ENCODE measurements at places on chromosomes 13 and 19.

- DNase-seq, result no peak
Observed at GRCh38 chr13:95226932-95227695, 74.1 kb downstream of the ABCC4 start.

DNA sequence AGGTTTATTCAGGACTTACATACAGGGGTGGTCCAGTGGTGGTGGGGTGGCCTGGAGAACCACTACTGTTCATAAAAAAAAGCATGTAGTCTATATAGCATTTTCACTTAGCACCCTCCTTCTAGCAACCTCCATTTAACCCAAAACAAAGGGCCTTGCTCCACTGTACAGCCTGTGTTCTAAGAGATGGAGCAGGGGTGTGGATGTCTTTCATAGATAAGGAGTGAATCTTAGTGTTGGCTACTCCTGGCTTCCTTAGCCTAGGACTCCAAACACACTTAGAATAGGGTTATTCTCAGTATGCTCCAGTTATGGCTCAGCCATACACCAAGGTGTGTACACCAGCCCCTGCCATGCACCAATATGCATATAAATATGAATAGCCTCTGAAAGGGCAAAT is 95.2 kb downstream of the ELF1 start:
- no peak for DNase-seq

- no peak for DNase-seq
Observed at GRCh38 chr13:86608701-86609100, 809.5 kb upstream of the SLITRK6 start.

- no peak for DNase-seq
Observed at GRCh38 chr19:45752639-45753038, 16.4 kb downstream of the SIX5 start.

DNA sequence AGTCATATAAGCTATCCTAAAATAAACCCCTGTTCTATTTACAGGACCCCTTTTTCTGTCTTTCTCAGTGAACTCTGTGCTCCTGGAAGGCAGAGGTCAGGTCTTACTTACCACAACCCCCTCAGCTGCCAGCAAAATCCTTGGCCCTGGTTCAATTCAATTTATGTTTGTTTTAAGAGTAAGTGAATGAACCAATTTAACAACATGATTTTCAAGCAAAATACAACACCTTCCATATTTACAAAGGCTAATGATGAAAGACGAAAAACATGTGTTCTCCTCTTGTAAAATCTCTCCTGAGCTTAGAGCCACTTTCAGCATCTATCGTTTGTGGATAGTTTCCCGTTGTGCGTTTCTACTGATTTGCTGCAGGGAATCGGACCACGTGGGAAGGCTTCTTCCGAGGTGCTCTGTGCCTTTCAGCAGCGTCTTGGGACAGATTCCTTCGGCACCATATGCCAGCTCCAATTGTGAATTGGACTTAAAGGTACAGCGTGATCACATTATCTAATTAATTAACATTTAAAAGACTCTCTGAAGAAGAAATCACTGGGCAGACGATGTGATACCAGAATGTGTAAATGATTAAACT is 411.7 kb downstream of the IRS2 start:
- DNase-seq, result no peak

DNA sequence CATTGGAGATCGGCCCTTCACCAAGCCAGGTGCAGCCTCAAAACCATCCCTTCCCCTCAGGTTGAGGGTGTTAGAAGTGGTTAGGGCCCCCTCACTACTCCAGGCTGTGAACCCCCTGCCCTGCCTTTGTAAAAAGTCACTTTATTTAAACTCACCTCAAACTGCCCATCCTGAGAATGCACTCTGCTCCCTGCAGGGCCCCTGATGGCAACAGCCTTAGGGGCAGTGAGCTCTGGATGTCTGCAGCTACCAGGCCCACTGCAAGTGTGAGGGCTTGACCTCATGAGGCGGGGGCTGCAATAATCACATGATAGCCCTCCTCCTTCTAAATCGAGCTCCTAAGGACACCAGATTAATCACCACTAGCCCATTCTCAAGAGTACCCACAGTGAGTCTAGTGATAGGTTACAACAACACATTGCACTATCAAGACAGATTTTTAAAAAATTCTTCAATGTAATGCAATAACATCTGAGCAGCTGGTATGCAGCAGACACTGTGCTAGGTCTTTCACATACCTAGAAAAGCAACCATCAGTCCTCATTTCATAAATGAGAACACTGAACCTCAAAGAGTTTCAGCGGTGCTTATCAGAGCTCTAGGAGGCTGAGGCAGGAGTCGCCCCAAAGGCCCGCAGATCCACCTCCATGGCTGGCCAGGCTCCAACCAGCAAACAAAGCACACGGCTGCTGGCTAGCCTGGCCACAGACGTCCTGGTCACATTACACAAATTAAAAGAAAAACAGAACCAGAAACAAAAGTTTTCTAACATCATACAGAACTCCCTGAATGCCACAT is 26.0 kb downstream of the SLC7A1 start:
- no peak for DNase-seq

DNA sequence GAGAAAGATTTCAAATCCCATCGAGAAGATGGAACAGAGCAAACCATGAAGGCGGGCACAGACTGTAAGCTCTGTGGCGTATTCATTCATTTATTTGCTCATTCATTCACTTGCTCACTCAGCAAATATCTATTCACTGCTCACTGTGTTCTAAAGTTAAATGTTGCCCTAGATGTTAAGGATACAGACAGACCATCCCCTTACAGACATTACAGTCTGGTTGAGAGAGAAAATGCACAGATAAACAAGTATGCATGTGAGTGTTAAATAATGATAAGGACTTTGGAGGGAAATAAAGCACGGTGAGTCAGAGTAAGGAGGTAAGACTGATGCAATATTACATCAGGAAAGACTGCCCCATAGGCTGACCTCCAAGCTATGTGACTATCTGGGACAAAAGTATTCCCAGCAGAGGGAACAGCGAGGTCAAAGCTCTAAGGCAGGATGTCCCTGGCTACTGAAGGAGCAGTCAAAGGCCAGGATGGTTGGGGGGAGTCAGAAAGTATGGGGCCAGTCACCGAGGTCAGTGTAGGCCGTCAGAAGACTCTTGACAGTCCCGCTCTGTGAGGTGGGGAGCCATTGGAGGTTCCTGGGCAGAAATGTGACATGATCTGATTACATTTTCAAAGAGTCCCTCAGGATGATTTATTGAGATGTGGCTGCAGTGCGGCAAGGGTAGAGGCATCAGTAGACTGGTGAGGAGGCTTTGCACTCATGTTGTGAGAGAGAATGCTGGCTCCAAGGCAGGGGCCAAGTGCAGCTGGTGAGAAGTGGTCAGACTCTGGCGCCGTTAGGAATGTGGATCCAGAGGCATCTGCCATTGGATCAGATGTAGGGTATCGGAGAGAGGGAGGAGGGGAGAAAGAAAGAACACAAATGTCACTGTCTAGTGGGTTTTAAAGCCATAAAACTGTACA is 37.9 kb downstream of the MBNL2 start:
- no peak for DNase-seq

DNA sequence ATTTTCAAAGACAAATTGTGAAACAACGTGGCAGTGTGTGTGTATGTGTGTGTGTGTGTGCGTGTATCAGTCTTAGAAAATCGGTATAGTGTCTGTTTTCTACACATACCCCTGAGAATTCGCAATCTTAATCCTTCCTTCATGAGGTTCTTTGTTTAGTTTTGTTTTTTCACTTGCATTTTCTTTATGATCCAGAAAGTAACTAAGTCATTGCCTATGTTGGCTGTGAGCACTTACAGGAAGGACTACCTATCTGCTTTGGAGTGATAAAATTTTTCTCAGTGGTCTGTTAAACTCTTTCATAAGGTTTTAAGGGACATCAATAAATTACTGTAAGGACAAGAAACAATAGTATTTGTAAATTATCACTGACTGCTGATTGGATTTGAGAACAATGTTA is 1587.1 kb downstream of the PCDH9 start:
- DNase-seq, result no peak

DNA sequence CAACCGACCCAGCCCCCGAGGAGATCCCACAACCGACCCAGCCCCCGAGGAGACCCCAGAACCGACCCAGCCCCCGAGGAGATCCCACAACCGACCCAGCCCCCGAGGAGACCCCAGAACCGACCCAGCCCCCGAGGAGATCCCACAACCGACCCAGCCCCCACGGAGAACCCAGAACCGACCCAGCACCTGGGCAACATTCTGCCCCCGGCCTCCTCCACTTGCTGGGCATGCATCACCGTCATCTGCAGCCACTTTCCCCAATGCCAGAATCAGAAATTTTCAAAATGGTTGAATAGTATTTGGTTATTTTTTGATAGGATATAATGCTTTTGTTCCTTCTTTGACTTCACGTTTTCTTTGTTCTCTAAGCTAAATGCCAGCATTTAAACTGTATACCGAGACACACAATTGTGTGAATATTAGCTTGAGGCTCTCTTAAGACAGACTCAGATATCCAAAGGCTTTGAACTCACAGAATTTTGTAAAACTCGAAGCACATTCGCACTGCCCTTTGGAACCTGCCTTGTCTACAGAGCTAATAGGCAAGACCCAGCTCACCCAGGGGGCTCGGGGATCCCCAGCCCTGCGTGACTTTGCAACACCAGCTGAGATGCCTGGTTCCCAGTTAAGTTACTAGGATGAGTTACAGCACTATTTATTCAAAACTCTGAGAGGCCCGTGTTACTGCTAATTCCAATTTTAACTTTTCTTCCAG is 15.5 kb upstream of the RASA3 start:
- DNase-seq, result no peak

DNA sequence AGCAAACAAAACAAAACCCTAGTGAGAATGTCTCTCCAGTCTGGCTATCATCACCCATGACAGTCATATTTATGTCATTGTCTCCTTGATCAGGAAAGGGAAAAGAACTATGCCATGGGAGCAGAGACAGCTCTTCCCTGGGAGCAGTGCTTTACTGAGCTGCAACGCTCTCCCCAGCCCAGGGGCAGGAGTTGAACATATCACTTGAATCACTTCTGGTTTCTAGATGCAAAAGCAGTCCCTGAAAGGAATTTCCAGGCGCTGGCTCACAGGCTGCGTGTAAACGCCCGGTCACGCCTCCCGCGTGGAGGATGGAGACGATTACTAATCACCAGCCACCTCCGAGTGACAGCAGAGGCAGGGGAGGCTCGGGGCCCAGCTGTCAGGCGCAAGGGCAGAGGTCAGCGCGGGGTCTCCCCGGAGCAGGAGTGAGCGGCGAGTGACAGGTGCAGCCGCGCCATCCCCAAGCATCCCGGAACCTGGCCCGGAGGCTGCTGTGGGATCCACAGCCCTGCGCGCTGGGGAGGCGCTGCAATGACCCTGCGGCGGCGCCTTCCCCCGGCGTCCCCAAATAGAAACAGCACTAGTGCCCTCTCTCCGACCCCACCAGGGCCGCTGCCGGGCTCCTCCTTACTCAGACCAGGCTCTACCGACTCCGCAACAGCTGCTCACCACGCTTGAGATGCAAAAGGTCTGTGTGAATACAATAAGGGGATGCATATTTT is 23.5 kb upstream of the DCLK1 start:
- DNase-seq, result no peak

DNA sequence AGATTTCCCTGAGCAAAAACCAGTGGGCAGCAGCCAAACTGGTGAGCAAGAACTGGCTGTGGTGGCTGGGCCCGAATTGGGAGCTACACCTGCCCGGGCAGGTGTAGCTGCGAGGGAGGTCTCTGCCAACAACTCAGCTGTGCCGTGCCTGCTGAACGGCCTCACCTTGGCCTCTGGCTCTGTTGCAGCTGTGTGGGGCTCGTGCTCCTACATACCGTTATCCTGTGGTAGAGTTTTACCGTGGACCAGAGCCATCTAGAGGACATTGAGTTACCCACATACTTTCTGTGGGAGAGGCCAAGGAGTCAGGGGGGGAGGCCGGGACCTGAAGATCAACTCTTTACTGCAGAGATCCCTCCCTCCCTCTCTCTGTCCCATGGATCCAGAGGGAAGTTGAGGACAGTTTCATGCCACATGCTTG is 113.2 kb downstream of the TM9SF2 start:
- DNase-seq, result peak; percentile 18

- DNase-seq, result no peak
Observed at GRCh38 chr19:5292822-5293611, 47.6 kb downstream of the PTPRS start.

GRCh38 chr19:35609851-35610353 is 2.6 kb upstream of the HAUS5 start:
- no peak for DNase-seq

GRCh38 chr13:101065329-101065728 is 351.0 kb downstream of the NALCN start:
- no peak for DNase-seq

- no peak for DNase-seq
Observed at GRCh38 chr13:103004661-103005345, 61.4 kb downstream of the SLC10A2 start.

DNA sequence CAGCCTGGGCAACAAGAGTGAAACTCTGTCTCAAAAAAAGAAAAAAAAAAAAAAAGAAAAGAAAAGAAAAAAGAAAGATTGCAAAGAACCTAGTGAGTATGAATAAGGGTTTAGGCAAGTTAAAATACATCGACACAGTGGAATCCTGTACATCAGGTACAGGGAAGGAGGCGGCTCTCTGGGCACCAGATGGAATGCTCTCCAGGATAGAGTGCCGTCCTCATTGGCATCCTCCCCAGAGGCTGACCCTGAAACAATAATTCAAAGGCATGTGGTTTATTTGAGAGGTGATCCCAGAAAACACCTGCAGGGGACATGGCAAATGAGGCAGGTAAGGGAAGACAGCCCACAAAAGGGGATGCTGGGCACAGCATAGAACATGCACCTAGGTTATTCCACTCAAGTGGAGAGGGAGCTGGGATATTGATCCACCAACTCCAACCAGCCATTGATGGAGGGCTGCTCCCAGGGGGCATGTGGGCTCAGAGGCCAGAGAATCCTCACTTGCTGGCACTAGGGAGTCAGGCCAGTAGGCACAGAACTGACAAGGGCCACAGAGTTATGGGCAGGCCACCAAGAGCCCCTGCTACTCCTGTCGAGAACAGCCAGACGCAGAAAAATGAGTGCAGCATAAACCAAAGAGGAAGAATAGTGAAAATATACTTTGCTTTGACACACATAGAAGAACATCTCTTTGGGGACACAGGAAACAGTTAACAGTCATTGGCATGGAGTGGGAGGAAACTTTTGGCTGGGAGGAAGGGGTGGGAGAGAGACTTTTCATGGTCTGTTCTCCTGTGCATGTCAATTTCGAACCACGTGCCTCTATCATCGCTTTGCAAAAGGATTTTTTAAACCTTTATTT is 4.2 kb downstream of the TSPAN16 start:
- DNase-seq, result no peak

- DNase-seq, result peak; percentile 37
Observed at GRCh38 chr19:58009666-58010301, 7.2 kb upstream of the ZNF606 start.

- DNase-seq, result no peak
Observed at GRCh38 chr19:54319049-54319448, 6.1 kb upstream of the LILRA5 start.

- DNase-seq, result no peak
Observed at GRCh38 chr13:21402586-21403307, 56.4 kb downstream of the ZDHHC20 start.

All from NCI-H526 treated with DMSO at 0.1 percent for 48 hours (cell line).